ENCODE measurements at places on chromosomes 7 and 10. TPM values are rescaled to one million over a fixed set of nuclear protein-coding genes. Genes with fewer than 3 reads are reported as not detected.

Gene C1QL3
- 1.00 TPM for total RNA-seq

Gene AP1S1
- 172 TPM for total RNA-seq

Gene GRM3
- not detected for total RNA-seq

Gene COL1A2
- total RNA-seq: 6,748 TPM

Gene ADAM8
- total RNA-seq: 1.7 TPM

Gene ZNF394
- 25.7 TPM for total RNA-seq

Gene GPNMB
- total RNA-seq: 0.91 TPM

Gene CFAP70
- 1.3 TPM for total RNA-seq

Gene UNC5B
- 32.8 TPM for total RNA-seq

Gene PRDX3
- total RNA-seq: 127 TPM

Gene MMP21
- total RNA-seq: not detected

Gene ZNF722
- total RNA-seq: not detected

Gene SDK1
- total RNA-seq: 4.2 TPM

Gene RELN
- 0.98 TPM for total RNA-seq

Gene NSMCE4A
- 13.1 TPM for total RNA-seq

Gene HOXA10
- not detected for total RNA-seq

Gene LRRTM3
- total RNA-seq: 0.09 TPM

Gene OR2A5
- not detected for total RNA-seq

Gene SKIDA1
- 7.8 TPM for total RNA-seq

Gene TWIST1
- total RNA-seq: 5.7 TPM

Gene ZNF727
- total RNA-seq: not detected
